Stimulated activated CD4-positive, alpha-beta T cell treated with anti-CD3 and anti-CD28 coated beads, Interleukin-15, amount 100 ng/mL, for 48 hours (primary cell): ENCODE measurements at places on chromosomes 16 and 17.

DNA sequence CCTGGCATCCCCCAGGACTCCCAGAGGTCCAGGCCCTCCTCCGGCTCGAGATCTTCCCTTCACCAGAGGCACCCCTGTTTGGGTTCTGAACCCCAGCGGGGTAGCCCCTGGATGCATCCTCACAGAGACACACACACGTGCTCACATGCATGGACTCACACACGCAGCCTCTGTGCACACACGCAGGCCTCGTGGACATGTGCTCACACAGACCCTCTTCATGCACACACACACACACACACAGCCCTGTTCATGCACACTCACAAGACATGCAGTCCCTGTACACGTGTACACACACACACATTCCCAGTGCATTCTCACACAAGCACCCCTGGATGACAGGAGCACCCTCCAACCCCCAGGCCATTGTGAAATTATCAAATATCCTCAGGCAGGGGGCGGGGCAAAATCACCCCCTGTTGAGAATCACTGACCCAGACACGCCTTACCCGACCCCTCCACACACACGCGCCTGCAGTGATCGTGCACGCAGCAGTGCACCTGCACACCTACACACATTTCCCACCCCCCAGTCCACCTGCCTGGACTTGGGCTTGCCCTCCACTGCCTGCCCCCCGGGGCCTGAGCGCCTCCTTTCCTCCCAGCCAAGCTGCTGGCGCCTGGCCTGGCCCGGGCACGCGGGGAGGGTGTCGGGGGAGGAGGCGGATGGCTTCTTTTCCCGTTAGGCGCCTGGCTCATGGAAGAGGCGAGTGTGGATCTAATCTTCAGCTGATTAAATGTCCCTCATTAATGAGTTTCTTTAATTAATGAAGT is 62.6 kb downstream of the ENGASE start:
- no peak for DNase-seq

DNA sequence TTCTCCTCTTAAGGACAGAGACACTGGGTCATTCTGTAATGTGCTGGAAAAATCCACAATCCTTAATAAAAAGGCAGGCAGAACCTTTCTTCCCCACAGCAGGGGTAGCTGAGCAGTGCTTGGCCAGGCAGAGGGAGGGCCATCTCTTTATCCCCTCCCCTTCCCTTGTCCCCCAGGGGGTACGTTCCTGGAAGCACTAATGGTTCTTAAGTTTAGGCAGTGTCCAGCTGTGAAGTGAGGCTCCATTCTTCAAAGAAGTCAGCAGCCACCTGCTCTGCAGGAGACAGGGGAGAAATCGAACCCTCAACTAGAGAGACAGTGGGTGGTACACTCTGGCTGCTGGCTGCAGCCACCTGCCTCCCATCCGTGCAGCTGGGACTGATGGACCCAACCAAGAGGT is 533.9 kb upstream of the CDH11 start:
- DNase-seq, result no peak

- no peak for DNase-seq
These were observed at the start of gene TEKT5 for GRCh38 chr16:10694830-10695229. Gene TEKT5 (minus strand): TSS chr16:10694930. CDS start chr16:10694873, 57 bp downstream.

DNA sequence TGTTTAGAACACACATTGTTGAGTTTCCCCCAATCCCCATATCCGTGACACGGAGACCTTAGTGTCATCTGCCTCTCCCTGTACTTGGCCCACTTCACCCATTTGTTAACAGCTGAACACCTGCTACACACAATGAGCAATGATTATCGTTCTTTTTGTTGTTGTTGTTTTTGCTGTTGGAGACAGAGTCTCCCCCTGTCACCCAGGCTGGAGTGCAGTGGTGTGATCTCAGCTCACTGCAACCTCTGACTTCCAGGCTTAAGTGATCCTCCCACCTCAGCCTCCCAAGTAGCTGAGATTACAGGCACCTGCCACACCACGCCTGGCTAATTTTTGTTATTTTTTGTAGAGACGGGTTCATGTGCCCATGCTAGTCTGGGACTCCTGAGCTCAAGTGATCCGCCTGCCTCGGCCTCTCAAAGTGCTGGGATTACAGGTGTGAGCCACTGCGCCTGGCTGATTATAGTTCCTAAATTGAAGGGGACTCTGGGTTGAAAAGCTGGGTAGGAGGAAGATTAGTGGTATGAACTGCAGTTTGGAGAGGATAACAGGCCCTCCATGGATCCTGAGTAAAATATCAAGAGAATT is 21.6 kb downstream of the NDE1 start:
- DNase-seq, result no peak

- no peak for DNase-seq
These were observed 62.6 kb downstream of the TUBD1 start for GRCh38 chr17:59830007-59830630.

- DNase-seq, result no peak
These were observed 47.6 kb downstream of the AKAP1 start for GRCh38 chr17:57132663-57133062.

- no peak for DNase-seq
These were observed 33.5 kb upstream of the SREBF1 start for GRCh38 chr17:17870247-17870646.

DNA sequence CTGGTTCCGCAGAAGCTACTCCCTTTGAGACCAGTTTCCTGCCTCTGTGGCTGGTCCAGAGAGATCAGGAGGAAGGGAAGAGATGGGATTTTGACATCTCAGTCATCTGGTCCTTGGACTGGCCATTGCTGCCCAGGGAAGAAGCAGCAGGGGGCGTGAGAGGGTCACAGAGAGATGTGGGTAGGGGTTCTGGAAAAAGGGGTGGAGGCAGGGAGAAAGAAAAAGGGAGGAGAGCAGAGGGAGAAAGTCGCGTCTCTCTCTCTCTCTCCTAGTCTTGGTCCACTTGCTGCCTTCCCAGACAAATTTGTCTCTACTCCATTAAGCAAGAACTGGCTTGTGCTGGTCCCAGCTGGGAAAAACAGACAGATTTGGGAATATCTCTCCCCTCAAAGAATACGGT is 4.4 kb downstream of the SHBG start:
- DNase-seq, result no peak

DNA sequence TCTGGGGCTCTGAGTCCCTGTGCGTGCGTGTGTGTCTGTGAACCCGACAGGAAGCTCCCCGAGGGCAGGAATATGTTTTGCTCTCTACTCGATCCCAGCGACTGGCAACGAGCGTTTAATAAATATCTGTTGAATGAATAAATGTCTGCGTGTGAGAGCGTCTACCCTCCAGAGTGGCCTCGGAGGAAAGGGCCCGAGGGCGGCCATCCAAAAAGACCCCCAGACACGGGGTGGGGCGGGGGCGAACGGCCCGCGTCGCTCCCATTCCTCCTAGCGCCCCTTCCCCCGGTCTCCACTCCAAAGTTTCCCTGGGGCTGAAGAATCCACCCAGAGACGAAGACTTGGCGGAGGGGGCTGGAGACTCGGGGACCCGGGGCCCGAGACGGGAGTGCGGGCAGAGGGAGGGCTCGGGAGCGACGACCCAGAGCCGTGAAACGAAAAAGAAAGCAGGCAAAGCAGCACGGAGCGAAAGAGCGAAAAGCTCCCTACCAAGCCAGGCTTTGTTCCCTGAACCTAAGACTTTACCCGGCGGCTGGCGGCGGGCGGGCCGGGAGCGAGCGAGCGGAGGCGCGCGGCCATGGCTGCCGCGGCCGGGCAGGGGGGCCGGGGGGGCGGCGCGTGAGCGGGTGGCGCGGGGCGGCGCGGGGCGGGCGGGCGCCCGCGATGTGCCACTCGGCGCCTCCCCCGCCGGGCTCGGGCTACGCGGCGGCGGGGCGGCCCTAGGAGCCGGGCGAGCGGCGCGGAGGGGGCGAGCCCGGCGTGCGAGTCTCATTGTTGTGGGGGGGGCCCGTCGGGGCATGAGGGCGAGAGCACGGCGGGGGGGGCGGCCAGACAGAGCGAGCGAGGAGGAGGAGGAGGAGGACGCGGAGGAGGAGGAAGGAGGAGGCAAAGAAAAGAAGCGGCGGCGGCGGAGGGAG is at the start of gene MLLT6:
TSS of gene MLLT6 (plus strand) at position 668 of the 917 bp plus-strand sequence. CDS start 360 bp downstream, outside the sequence.
- no peak for DNase-seq

- no peak for DNase-seq
These were observed 11.8 kb upstream of the PEMT start for GRCh38 chr17:17603178-17603894.

- no peak for DNase-seq
These were observed 159.8 kb downstream of the RPTOR start for GRCh38 chr17:80704381-80704819.

GRCh38 chr16:15597822-15598647 is 44.9 kb downstream of the MARF1 start:
- no peak for DNase-seq

DNA sequence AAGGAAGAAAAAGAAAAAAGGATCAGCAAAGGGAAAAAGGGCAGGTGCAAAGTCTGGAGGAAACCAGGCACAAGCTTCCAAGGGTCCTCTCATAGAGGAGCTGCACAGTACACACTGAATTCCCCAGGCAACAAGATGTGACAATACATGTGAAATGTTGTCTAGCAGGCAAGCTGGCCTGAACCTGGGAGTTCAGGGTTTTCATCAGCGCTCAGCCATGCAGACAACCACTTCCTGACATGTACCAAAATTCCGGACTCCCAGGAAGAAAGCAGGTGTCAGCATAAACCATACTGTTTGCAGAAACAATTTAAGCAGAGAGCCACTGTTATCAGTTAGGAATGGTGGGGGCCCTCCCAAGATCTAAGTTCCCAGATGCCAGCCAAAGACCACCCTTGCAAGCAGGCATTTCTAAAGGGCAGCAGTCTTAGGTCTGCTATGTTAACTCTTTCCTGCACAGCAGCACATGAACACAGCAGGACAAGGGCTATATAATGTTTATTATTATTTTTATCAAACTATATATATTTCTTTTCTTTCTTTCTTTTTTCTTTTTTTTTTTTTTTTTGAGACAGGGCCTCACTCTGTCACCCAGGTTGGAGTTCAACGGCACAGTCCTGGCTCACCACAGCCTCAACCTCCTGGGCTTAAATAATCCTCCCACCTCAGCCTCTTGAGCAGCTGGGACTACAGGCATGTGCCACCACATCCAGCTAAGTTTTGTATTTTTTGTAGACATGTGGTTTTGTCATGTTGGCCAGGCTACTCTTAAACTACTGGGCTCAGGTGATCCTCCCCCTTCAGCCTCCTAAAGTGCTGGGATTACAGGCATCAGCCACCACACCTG is 10.1 kb downstream of the TK2 start:
- DNase-seq, result no peak
